ENCODE measurements at places on chromosomes 7 and 10.
A peak's percentile ranks its signal among the peaks of the same experiment; 100 is the strongest.

- no peak for DNase-seq
Measured at GRCh38 chr7:83514977-83515376, 134.0 kb downstream of the SEMA3E start.

GRCh38 chr10:110268442-110268841, 36.3 kb downstream of the SMNDC1 start:
- DNase-seq: no peak

GRCh38 chr7:50142425-50143017, 49.5 kb upstream of the ZPBP start:
- DNase-seq: peak; percentile 81

DNA sequence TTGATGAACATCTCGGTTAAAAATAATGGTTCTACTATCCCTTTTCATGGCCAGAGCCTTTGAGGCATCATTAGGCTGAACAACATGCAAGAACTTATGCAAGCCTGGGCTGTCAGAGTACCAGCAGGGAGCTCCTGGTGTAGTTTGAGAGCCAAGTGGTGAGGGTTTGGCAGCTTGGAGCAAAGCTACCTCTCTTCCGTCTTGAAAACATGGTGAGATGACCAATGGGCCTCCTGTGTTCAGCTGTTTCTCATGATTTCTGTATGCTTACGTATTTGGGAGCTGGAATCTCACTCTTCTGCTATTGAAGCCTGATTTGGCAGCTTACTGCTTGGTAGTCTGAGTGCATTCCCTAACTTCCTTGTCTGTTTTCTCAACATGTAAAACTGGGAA, 150.4 kb downstream of the CXCL12 start:
- no peak for DNase-seq

DNA sequence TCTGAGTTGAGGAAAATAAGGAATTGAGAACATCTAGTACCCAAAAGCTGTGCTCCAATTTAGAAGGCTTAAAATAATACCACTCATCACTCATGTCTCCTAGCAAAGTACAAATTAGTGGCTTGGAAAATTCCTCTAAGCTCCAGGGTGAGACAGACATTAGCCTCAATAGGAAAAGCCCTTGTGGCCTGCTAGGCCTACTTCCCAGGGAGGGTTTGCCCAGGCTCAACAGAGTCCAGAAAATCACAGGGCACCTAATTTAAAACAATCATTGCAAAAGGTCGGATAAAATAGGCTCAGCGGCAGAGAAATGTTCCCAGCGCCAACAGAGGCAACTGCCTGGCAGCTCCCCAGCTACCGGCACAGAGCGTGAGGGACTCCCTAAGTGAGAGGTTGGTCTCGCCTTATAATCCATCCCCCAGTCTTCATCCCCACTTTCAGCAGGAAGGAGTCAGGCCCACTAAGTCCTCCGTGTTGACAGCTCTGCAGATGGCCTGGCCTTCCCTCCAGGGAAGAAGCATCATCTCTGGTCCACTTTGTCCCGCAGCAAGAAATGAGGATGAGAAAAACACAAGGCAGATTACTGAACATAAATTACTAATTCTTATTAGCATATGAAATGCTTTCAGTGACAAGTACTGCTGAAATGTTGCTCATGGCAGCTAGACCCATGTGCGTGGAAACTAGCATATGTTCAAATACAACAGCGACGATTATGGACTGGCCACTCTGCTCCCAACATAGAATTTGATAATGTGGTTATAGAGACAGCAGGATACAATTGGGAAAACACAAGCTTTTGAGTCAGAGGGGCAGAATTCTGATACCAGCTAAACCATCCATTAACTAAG, 1177.7 kb upstream of the AUTS2 start:
- no peak for DNase-seq

- DNase-seq: no peak
Measured at GRCh38 chr10:130769146-130770017, 542.1 kb downstream of the TCERG1L start.

GRCh38 chr10:6120691-6121090, 31.9 kb downstream of the RBM17 start:
- DNase-seq: no peak

DNA sequence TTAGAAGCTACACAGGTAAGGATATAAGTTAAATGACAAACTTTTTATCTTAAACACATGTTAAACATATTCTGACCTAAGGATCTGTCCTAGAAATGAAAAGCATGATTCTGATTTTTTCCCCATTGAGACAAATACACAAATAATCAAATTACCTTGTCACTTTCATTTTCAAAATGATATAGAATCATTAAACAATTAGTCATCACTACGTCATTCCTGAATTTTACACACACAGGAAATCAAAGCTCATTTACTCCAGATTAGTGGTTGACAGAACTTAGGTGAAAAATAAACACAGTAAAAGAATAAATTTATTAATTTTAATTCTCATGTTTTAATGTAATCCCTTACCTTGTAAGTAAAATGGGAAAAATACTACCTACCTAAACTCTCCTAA, 89.0 kb downstream of the AASS start:
- DNase-seq: no peak

GRCh38 chr7:115478426-115478825, 552.1 kb downstream of the TFEC start:
- DNase-seq: no peak

All from inflammatory macrophage treated with lipopolysaccharide for 1 hour (primary cell).